NCI-H748 treated with DMSO at 0.1 percent for 48 hours (cell line): ENCODE measurements at places on chromosomes 2 and 18.

DNA sequence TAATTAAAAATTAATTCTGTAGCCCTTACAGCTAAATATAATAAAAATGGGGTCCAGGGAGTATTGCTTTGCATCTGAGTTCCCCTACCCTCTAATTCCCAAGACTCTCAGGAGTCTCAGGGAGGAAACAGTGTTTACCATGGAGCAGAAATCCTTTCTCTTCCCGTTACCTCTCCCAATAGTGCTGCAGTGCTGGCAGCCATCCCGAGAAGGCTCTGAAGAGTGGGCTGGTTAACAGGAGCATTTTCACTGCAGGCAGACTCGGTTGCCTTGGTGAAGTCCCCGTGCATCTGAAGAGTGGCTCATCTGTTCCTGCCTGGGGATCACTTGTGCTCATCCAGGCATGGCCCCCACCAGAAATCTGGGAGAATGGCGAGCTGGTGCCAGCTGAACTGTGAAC is 41.8 kb upstream of the TMEM178A start:
- no peak for DNase-seq

GRCh38 chr18:10543277-10543676 is 17.4 kb downstream of the NAPG start:
- no peak for DNase-seq

DNA sequence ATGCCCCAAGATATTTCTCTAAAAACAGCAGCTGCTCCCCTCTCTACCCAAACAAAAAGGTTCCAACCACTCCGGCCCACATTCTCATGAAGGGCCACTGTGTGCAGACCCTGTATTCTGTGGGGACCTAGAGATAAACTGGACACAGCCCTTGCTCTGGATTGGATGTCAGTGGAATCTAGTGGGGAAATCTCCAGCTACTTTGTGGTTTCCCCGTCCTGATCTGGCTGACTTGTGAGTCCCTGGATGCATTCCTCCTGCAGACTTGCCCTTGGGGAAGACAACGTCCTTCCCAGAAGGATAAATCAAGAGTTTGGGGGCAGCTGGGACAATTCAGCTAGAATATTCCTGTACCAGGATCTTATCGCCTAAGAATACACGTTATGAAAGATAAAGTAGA is 151.1 kb downstream of the FSHR start:
- DNase-seq = no peak

DNA sequence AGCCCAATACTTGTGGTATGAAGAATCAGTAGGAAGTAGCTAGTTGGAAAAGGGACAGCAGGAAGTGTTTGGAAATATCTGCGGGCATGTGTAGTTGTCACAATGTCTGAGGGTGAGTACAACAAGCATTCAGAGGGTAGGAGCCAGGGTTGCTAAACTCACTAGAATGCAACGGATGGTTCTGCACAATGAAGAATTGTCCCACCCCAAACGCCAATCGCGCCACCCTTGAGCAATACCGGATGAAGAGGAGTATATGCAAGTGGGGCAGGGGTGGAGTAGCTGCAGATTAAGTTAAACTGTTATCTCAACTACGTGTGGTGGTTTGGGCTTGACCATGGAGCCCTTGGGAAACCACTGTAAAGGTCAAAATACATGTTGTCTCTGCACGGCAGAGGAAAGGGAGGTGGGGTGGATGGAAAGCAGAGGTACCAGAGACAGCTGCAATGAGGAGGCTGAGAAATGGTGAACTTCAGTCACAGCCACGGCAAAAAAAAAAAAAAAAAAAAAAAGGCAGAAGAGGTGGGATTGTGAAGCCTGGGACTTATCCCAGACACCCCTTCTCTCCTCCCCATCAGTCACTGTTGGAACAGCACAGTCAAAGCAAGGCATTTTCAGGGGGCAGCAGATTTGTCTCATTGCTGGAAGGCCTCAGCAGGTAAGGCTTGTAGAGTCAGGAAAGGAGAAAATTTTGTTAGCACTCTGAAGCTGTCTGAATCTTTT is 5.2 kb downstream of the CCL20 start:
- DNase-seq = no peak

DNA sequence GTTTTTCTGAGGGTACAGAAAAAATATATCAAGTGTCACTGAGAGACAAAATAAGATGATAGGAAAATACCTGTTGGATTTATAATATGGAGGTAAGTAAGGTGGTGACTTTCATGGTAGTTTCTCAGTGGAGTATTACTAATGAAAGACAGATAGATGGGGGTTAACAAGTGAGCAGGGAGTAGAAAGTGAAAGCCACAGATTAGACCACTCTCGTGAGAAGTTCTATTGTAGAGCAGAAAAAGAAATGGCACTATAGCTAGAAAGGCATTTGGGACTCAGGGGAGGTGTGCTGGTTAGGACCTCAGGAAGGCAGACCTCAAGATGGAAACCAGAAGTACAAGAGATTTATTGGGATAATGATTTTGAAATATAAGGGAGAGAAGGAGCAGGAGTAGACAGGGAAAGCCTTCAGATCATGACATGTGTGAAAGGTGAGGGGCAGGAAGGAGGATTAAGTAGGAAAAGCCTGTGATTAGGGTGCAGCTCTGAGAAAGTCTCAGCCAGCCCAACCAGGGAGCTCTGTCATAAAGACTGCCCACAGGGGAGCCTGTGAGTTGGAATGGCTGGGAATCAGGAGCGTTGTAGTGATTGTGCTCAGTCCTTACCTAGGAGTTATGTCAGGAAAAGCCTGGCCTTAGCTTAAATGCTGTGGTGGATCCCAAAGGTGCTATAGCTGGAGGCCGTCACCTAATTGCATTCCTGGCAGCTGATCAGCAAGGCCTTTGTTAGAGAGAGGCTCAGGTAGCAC is 198.1 kb downstream of the IKZF2 start:
- no peak for DNase-seq

DNA sequence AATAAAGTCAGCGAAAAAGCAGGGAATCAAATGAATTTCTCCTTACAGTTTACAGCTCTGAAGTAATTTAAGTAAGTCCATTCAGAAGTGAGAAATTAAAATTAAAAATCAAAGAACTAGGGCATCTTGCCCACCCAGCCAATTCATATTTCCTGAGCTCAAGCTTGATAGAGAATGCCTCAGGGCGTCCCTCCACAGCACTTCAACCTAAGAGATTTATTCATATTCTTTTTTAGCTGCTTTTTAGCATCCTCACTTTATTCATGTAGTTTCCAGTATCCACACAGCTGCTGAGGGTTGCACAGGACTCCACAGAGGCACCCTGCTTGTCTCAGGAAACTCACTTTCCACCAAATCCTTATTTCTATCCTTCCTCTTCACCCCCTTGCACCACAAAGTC is 900.3 kb downstream of the BCL11A start:
- DNase-seq = no peak

GRCh38 chr2:232448304-232448690 is 7.7 kb upstream of the ALPI start:
- DNase-seq = no peak

DNA sequence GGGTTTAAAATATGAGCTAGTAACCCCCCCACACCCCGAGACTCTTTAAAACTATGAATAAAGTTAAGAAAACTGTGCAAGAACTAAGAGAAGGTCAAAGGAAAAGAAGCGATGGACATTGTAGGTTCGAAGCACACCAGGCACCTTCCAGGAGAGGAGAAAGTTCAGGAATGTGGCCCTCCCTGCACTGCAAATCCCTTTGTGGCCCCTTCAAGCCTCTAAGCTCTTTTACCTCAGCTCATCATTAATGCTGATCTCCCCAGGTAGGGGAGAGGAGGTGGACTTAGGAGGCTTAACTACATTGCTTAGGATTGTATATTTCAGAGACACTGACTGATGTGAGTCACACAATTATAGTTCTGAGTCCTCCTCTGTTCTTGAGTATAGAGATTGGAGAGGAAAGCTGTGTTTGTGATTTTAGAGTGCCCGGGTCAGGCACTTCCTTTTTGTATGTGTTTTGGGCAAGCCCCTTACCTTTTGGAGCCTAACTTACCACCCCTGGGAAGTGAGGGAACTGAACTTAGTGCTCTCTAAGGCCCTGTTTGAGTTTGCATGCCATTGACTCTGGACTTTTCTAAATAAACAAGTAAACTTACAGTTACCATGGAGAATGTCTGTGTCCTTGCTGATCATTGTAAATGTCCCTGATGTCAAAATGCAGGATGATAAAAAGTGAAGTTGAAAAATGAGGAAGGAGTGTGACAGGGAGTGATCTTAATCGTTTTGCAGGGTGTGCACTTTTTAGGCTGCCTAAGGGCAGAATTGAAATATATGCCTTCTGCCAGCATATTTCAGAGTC is 140.8 kb upstream of the ZEB2 start:
- no peak for DNase-seq

- no peak for DNase-seq
These were observed 1.4 kb upstream of the EHD3 start for GRCh38 chr2:31232586-31232985.

DNA sequence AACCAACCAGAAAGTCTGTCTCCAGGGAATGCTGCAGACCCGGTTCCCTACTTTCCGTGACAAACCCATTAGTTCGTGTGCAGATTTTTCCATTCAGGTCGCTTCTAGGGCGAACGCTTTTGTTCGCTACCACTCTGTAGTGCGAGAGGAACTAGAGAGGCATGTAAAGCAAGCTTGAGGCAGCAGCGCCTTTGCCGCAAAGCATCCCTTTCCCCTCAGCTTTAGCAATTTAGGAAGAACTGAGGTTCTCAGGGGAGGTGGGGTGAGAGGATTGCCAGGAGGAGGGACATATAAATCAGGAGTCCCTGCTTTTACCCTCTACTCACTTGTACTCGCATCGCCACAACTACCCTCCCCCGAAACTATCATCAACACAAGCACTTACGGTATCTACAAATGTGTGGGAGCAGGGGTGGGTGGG is 748 bp upstream of the ZNF804A start:
- DNase-seq = peak; percentile 60

- DNase-seq = peak; percentile 55
These were observed 22.2 kb upstream of the POMC start for GRCh38 chr2:25190536-25190935.

DNA sequence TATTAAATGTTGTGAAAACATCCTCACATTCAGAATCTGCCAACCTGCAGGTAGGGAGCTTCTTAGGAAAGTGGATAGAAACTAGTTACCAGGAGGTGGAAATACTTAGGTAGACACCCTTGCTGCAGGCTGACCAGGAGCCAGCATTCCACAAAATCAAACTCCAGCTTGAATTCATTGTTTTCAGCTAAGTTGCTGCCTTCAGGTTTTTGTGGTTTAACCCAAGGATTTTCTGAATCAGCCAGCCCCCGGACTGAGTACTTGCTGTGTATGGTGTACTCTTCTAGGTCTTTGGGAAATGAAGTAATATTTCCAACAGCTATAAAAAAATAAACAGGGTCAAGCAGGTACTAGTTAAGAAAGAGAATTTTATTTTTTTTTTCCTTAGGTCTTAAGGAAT is 192.1 kb upstream of the CHST9 start:
- no peak for DNase-seq

- no peak for DNase-seq
These were observed 19.0 kb upstream of the CCNYL1 start for GRCh38 chr2:207692206-207693065.
